ENCODE measurements at places on chromosomes 2 and 18.

DNA sequence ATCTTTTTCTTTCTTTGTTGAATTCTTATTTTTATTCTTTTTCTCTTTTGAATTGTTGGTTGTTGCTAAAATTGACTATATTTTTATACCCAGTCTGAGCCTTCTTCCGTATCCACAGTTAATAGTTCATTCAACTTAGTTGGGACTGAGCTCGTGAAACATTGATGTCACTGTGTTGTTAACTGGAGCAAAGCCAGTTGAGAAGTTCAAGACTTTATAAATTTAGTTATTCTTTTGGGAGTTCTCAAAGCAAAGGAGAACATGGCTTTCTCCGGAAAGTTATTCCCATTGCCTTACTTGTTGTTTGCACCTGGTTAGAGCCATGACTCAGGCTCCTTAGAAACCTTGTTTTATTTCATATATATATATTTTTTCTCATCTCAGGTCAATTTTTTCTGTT lies 8.8 kb downstream of the CTLA4 start:
- DNase-seq = no peak

DNA sequence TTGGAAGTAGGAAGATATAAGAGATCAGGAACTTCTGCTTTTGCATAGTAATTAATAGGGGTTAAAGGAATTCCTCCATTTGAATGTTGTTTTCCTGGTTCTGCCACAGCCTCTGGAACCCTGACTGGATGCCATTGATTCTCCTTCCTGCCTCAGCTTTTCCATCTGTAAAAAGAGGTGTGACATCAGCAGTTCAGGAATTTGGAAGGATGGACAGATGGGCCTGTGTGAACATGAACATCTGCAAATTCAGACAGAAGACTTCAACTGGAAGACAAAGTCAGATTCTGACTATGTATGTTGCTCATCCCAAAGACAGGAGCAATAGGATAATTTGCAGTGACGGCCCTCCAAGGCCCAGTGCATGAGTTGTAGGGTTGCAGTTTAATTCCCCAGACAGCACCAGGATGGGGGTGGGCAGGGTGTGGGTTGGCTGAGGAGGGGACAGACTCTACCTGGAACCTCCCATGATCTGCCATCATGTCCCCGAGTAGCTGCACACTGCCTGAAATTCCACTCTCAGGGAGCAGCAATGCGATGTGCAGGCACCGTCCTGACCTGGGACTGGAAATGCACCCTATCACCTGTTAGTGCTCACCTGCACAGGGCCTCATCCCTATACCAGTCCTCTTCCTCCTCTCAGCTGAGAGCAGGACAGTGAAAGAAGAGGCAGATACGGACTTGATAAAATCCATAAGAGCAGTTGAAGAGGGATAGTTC lies 98.9 kb upstream of the EPAS1 start:
- DNase-seq = no peak

DNA sequence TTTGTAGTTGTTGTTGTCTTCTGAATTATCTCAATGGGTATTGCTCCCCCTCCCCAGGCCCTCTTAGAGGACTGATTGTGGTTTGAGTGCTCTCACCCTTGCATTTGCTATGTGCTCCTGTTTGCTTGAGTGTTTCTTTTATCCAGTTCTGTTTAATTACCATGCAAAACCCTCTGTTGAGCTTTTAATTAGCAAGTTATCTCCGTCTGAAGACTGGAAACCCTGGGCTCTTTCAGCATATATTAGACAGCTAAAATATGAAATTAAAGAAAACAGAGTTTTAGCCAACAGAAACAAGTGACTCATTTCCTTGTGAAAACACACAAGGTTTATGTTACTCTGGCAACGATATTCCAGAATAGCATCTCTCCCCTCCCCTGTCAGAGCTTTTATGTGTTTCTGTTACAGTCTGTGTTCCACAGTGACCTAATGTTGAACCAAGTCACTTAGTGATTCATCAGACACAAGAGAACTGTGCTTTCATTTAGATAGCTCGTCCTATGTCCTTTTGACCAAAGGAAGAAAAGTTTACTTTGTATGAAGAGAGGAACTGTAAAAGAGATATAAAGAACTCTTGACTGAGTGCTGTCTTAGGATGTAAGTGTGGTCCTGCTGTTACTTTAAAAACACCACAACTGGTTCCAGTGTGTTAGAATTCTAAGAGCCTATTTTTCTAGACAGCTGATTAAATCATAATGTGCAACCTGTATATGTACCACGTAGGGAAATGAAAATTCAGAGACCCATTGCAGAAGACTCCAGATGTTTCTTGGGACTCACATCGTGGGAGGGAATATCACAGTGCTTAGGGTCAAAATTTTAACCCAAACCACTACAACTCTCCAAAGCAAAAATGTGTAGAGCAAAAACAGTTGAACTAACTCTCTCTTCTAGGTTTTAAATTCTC lies 172.8 kb upstream of the RBMS1 start:
- DNase-seq = no peak

DNA sequence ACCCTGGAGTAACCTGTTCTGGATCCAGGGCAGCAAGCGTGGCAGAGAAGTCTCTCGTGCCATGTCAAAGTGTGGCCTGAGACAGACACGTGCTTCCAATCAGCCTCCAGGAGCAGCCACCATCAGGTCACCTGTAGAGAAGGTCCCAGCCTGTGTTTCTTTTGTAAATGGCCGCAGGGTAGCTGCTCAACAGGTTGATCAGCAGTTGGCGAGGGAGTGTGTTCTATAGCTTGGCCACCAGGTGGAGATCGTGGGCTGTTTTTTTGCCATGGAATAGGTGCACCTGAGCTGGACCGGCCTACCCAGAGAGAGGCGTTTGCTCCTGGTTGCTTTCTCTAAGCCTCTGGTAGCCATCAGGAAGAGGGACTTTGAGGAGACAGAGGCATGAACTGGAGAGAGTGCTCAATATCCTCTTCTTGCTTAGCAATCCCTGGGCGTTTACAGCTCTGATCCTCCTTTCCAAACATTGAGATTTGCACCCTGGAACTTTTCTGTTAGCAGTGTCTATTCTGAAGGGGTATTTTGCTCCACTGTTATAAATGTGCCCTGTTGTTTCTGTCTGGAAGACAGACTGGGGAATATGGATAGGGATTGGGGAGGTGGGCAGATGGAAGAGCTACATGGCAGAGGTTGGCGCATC lies 34.2 kb upstream of the EN1 start:
- no peak for DNase-seq

DNA sequence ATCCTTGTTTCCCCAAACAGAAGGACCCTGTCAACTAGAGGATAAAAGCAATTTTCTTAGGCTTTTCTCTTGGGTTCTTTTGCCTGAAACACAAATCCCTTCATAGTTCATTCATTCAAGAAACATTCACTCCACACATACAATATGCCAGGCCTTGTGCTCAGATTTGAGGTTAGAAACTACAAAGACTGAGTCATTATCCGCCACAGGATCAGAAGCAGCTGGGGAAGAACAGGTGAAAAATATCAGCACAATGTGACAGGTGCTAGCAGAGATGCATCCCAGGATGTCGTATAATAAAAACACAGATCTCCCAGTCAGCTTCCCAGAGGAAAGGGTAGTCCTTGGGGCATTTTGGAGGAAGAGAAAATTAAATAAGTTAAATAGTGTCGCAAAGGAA lies 172.4 kb downstream of the LRATD1 start:
- no peak for DNase-seq

DNA sequence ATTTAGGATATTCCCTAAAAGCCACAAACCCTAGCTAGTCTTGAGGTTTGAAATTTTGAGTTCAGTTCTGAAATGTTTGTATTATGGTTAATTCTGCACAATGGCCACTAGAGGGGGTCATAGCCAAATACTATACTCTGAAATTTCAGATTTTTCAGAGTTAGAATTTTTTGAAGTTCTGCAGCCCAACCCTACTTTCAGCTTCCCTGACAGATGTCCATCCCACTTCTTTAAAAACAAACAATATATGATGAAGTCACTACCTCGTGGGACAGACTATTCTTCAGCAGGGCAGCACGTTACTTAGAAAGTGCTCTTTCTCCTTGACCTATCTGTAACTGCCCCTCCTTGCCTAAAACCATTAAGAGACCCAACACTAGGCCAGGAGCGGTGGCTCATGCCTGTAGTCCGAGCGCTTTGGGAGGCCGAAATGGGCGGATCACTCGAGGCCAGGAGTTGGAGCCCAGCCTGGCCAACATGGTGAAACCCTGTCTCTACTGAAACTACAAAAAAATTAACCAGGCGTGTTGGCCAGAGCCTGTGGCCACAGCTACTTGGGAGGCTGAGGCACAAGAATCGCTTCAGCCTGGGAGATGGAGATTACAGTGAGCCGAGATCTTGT lies 48.2 kb upstream of the PAPOLG start:
- DNase-seq = no peak

GRCh38 chr18:51867767-51868166 lies 472.2 kb upstream of the DCC start:
- DNase-seq = no peak

DNA sequence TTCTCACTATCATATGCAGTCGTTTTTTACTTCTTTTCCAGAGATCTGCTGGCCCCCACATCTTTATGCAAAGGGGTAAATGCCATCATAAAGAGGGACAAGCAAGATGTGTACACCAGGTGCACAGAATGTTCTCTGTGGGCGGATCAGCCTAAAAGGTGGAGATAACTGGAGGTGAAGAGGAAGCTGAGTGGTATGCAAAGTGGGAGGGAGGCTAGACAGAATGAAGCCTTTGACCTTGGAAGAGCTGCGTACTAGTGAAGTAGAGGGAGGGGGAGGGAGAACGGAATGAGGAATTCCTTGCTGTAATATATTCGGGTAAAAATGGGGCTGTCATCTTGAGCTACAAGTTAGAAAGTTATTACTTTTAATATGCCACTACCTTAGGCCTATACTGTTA lies 287.5 kb upstream of the VRK2 start:
- DNase-seq = no peak

- DNase-seq = no peak
Observed at GRCh38 chr2:84902526-84902925, 2.9 kb upstream of the TMSB10 start.

DNA sequence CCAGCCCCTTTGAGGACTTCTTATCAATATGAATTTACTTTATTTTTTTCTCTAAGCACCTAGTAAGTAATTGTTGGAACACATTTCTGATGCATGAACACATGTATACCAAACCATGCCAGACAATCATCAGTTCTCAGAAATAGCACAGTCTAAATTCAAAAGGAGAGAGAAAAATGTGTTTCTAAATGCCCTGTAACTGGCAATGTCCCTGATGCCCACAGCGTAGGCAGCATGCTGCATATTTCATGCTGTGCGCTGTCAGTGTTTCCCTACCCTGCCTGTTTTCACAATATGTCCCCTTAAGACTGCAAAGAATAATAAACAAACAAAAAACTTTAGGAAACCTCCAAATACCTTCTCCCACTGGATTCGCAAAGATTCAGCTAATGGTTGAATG lies 881.0 kb upstream of the CHAC2 start:
- no peak for DNase-seq

DNA sequence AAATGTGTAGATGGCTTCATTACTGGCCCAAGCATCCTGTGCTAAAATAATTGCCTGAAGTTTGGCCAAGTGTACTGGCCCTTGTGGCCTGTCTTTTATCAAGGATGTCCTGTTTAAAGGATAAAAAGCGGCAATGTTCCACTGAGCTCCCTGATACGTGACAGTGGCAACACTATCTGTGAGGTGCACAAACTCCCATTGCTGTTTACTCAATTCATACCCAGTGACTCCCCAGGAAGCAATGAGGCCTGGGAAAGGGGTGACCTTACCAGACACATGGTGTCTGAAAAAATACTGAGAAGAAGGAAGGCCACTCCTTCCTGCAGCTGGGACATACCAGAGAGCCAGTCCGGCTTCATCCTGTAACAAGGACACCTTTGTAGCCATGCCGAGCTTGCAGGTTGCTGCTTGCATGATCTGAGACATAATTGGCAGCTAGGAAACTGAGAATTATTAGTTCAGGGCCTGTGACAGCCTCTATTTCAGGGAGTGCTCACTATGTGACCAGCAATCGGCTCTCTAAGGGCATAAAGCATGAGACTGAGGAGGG lies 198.5 kb upstream of the LRATD1 start:
- DNase-seq = no peak

DNA sequence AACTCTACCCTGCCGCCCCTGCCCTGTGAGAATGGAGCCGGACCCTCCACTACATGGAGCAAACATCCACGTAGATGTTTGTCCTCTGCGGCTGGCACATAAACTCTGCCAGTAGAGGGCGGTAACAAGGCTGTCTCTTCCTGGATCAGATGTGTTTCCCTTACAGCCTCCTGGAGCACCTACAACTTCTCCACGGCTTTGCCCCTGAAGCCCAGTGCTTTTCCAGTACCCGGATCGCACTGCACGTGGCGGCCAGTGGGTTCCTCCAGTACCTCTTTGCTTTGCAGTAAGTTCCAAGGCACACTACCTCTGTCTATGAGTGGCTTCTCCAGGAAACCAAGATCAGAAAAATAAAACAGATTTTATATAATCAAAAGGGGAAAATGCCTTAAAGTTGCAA lies 651.3 kb downstream of the DCDC2C start:
- no peak for DNase-seq

DNA sequence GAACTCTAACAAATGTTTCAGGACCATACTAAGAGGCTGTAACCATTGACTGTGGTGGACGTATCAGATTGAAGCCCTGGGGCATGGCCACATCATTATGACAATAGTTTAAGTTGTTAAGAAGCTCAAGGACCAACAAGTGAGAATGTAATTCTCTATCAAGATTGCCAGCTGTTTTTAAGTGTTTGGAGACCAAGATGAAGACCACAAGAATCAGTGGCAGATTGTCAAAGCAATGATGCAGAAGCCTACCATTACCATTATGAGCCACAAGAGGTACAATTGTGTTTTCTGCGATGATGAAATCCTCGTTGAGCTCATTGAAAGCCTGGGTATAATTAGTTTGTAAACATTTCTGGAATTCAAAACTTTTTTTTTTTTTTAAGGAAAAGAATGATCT lies 261.1 kb upstream of the ZEB2 start:
- no peak for DNase-seq

GRCh38 chr18:35432565-35433001 lies 55.4 kb upstream of the ZNF396 start:
- no peak for DNase-seq

- no peak for DNase-seq
Observed at GRCh38 chr2:63898839-63899238, 57.1 kb downstream of the UGP2 start.

- DNase-seq = no peak
Observed at GRCh38 chr18:9449600-9450414, 25.5 kb upstream of the RALBP1 start.

- no peak for DNase-seq
Observed at GRCh38 chr18:23859466-23860336, 154.9 kb upstream of the TTC39C start.

DNA sequence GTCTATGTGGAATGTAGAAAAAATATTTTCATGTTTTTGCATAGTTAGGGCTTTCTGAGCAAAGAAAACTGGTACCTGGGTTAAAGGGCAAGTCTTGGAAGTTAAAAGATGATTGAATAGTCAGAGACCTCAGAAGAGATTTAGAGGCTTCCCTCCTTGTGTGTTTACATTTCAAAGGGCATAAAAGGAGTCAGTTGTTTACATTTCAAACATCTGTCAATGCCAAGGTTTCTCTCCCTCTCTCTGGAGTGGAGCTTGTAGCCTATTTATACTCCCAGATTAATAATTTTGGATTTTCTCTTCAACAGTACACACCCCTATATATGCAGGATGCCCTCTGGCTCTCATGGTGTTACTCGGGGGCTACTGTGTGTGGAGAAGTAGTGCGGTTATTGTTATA lies 8.6 kb downstream of the M1AP start:
- no peak for DNase-seq

Measured in cortex of kidney (tissue), 1 donor.